Activated CD4-positive, alpha-beta T cell treated with anti-CD3 and anti-CD28 coated beads for 36 hours (primary cell): ENCODE measurements at places on chromosomes 4 and X. TPM values are rescaled to one million over a fixed set of nuclear protein-coding genes. Genes with fewer than 3 reads are reported as not detected.

The TCP11X2 gene
- total RNA-seq: not detected

The GYPE gene
- total RNA-seq: not detected

The KCNIP4 gene
- total RNA-seq: not detected

The SERPINA7 gene
- total RNA-seq: not detected

- peaks cover 2% of the 10 kb centered on the region for H3K27me3 ChIP-seq
- DNase-seq: no peak
- no peaks in the 10 kb centered on the region for H3K36me3 ChIP-seq
- no peak overlapping the region for H3K27ac ChIP-seq
These were observed 60.4 kb downstream of the SLC10A6 start for GRCh38 chr4:86788826-86789225.

- peaks cover 33% of the 10 kb centered on the region for H3K27me3 ChIP-seq
- no peak overlapping the region for H3K4me3 ChIP-seq
- H3K4me1 ChIP-seq: peaks cover 11% of the 10 kb centered on the region
- DNase-seq: no peak
- no peaks in the 10 kb centered on the region for H3K36me3 ChIP-seq
These were observed 4.3 kb downstream of the FHDC1 start for GRCh38 chr4:152940461-152940860.

GRCh38 chr4:87912164-87913004, 63.1 kb upstream of the SPP1 start:
- no peak for DNase-seq
- no peak overlapping the region for H3K27ac ChIP-seq
- no peak overlapping the region for H3K4me3 ChIP-seq
- peaks cover 6% of the 10 kb centered on the region for H3K27me3 ChIP-seq
- H3K4me1 ChIP-seq: no peaks in the 10 kb centered on the region

GRCh38 chr4:17490575-17491059, 21.3 kb downstream of the QDPR start:
- H3K36me3 ChIP-seq: peaks cover 46% of the 10 kb centered on the region
- H3K4me1 ChIP-seq: peaks cover 11% of the 10 kb centered on the region
- no peak overlapping the region for H3K4me3 ChIP-seq

GRCh38 chr4:41541687-41542094, 3.7 kb downstream of the LIMCH1 start:
- no peaks in the 10 kb centered on the region for H3K36me3 ChIP-seq
- DNase-seq: no peak
- H3K4me1 ChIP-seq: no peaks in the 10 kb centered on the region
- no peak overlapping the region for H3K4me3 ChIP-seq

GRCh38 chr4:189765301-189765700, 175.4 kb upstream of the FRG1 start:
- no peak for DNase-seq
- H3K36me3 ChIP-seq: peaks cover 1% of the 10 kb centered on the region
- no peak overlapping the region for H3K4me3 ChIP-seq
- H3K27ac ChIP-seq: no peak overlapping the region
